ENCODE measurements at places on chromosomes 12 and 14.

GRCh38 chr12:49462083-49462744 lies 76.6 kb upstream of the KCNH3 start:
- DNase-seq = no peak

DNA sequence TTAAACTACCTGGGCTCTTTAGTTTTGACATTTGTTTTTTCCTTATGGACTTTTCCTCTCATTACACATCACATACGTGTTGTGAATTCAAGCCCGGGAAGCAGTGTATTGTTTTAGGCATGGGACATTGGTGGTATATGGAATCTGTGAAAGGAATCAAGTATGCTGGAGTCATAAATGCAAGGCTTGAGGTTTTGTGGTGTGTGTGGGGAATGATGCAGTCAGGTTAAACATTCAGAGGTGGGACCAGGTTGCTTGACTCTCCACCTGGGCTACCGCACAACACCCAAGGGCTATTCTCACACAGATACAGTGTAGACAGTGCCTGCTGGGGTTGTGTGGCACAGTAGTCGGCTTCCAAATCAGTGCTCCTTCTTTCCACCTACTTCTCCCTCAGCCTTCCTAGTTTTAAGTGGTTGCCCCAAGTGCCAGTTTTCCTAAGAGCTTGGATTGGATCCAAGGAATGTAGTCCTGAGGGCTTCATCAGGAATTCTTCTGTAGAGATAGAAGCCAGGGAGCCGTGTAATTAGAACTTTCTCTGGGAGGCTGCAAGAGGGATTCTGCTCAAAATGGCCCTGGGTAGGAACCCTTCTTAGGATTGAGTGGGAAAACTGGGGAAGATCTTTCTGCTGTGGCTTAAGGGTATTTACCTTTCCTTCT lies 243.7 kb downstream of the C12orf75 start:
- DNase-seq = no peak

DNA sequence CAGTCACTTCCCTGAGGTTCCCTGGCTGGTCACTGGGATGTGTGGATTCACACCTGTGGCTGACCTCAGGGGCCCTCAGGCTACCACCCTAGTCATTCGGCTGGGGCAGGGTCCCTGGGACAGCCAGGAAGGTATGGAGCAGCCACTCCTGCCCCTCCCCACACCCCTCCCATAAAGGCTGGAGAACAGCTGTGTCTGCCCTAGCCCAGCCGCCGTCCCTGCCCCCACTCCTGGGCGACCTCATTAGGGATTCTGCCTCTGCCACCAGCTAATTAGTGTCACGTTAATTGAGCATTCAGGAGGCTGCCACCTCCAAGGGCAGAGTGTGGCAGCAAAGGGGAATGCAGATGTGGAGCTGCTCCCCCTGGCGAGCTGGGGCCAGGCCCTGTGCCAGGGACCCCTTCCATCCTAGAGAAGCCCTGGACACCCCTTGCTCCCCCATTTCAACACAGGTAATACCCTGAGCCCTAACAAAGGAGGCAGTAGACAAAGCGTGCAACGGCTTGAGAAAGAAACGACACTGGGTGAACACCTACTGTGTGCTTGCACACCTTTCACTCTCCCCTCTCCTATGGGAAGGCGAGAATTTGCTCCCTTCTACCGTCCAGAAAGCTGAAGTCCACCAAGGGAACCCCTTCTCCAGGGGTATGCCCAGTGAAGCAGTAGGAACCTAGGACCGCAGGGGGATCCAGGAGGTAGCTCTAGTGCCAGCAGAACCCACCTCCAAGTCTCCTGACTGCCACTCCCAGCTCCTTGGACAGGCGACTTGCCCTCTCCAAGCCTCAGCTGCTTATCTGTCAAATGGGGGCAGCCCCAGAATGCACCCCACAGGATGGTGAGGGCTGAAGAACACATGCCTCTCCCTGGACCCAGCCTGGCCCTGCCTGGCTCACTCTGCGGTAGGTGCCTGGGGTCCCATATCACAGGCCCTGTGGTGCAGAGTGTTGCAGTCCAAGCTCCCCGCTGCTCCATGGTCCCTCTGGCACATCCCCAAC lies 45.1 kb downstream of the FAM222A start:
- no peak for DNase-seq

DNA sequence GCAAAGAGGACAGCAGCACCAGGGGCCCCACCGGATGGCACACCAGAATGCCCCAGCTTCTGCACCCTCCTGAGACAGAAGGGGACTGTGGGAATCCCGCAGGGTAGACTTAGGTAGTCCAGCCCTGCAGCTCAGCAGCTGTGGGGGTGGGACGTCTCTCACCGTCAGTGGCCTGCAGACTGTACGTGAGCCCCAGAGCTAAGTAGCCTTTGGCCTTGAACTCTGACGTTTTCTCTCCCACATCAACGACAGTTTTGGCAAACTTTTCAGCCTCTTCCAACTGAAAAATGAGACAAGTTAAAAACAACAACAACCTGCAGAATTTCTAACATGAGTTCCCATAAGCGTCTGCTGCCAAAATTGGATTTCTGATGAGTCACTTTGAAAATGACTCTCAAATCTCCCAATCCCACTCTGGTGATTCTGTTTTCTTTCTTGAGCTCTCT lies 161.4 kb downstream of the TTC7B start:
- no peak for DNase-seq

DNA sequence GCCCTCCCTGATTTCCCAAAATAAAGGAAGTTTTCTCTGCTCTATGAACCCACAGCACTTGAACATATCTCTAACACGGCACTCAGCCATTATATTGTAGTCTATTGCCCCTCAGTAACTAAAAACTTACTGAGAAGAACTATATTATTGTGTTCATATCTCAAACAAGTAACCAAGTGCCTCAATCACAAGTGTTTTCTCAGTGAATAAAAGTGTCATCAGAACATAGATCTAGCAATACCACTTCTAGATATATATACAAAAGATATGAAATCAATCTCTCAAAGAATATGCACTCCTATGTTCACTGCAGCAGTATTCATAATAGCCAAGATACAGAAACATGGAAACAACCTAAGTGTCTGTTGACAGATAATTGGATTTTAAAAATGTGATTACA lies 138.1 kb downstream of the NELL2 start:
- DNase-seq = no peak

DNA sequence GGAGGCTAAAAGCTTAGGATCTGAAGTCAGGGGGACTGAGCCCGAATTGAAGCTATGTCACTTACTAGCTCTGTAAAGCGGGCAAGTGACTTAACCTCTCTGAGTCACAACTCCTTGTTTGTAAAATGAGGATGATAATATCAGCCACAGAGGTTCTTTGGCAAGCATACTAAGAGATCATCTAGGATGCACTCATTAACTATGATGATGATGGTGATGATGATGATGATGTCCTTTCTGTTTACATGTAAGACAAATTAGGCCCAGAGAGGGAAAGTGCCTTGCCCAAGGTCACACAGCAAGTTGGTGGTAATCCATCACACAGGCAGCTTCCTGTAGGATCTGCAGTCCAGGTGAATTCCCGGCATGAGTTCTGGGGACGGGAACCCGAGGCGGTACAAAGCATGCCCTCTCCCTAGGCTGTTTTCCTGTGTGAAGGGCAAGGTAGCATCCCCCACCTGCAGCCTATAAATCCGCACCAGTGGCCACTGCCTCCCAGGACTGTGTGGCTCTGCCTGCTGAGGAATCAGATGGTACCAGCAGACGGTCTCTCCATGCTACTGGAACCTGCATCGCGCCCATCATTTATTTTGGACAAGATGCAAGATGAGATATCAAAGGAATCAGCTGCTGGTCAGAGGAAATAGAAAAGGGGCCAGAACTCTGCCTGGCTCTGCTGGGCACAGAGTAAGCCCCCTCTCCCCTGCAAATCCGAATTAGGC lies 55.2 kb downstream of the MAP1LC3B2 start:
- no peak for DNase-seq

DNA sequence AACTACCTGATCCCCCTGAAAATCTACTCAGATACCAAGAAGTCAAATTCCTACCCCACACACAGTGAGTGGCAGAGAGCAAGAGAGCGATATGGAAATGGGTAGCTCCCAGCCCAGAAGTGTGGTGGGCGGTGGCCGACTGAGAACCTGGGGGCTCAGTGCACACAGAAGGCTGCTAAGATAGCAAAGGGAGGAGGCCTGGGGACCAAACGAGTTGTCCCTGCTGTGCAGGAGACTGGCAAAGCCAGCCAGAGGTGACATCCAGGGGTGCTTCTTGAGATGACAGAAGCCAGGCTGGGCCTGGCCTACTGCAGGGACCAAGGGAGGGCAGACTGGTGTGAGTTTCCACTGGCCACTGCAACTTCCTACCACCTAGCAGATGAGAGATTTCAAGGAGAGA lies 52.9 kb downstream of the VWF start:
- no peak for DNase-seq

GRCh38 chr12:82866946-82867345 lies 180.2 kb downstream of the TMTC2 start:
- DNase-seq = no peak

DNA sequence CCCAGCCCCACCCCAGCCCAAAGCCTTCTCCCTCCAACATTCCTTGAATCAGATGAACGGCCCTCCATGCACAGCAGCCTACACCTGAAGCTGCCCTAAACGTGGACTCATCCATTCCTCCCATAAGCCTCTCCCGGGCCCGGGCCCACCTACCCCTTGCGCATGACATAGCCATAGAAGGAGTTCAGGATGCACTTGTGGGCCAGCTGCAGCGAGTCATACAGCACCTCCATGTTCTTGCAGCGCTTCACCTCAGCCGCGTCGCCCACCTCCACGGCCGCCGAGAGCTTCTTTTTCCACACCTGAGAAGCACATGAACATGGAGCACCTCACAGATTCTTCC lies 22.0 kb downstream of the POLE start:
- DNase-seq = no peak

- no peak for DNase-seq
These were observed 42.9 kb downstream of the WSCD2 start for GRCh38 chr12:108172033-108172432.

GRCh38 chr14:85554106-85554505 lies 24.2 kb downstream of the FLRT2 start:
- DNase-seq = no peak

- peak; percentile 81 for DNase-seq
These were observed 58.2 kb upstream of the BEGAIN start for GRCh38 chr14:100645196-100645981.

GRCh38 chr12:51409846-51410245 lies 14.8 kb upstream of the SLC4A8 start:
- no peak for DNase-seq

DNA sequence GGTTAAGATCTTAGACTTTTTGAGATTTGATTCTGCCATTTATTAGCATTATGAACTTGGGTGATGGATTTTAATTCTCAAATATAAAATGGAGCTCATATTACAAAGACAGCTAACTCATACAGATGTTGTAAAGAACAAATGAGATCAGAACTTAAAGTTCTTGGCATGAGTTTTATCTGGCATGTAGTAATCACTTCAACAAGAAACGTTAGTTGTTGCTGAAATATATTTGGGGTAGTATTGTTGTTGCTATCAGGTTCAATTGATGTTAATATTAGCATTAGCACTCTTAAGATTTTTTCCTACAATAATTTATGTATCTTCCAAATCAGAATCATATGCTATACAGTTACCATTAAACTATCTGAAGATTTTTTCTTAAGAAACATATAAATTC lies 71.0 kb downstream of the SLC6A15 start:
- DNase-seq = no peak

GRCh38 chr14:34124585-34124984 lies 173.7 kb upstream of the EGLN3 start:
- no peak for DNase-seq

GRCh38 chr12:104122298-104122697 lies 15.7 kb downstream of the NFYB start:
- no peak for DNase-seq

DNA sequence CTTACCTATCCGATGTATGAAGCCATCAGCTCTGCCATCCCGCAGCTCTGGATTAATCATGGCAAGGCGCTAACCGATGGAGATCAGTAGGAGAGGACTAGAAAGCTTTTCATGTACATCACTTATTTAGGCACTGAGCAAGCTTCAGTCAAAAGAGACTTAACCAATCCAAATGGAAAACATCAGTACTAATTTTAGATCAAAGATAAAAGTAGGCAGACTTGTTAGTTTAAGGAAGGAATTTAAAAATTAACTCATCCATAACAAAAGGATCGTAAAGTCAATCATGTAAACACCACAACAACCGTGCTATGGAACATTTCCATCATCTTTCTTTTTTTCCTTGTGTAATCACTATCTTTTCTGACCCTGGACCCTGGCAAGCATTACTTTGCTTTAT lies at the start of gene CLEC2A:
TSS of gene CLEC2A (minus strand) at position 101 of the 400 bp plus-strand sequence. CDS start at position 60, 41 bp downstream.
- DNase-seq = no peak

GRCh38 chr12:62813031-62813829 lies 121.7 kb downstream of the PPM1H start:
- no peak for DNase-seq

DNA sequence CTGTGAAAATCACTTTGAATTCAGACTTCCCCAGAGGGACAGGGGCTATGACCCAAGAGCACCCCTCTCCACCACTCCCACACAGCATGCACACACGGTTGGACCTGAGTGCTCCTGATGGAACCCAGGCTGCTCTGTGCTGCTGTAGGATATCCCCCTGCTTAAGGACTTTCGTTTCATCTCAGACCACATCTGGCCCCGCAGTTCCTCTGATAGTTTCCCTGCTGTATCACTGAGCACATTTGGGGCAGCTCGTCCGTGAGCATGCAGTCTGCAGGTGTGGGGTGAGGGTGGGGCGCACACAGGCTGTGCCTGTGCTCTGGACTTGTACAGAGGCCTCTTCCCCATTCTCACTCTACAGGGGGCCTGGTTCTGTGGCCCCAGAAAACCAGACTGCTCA lies 345.2 kb upstream of the FKBP4 start:
- no peak for DNase-seq

GRCh38 chr12:46788072-46788887 lies 37.5 kb downstream of the SLC38A4 start:
- DNase-seq = no peak

DNA sequence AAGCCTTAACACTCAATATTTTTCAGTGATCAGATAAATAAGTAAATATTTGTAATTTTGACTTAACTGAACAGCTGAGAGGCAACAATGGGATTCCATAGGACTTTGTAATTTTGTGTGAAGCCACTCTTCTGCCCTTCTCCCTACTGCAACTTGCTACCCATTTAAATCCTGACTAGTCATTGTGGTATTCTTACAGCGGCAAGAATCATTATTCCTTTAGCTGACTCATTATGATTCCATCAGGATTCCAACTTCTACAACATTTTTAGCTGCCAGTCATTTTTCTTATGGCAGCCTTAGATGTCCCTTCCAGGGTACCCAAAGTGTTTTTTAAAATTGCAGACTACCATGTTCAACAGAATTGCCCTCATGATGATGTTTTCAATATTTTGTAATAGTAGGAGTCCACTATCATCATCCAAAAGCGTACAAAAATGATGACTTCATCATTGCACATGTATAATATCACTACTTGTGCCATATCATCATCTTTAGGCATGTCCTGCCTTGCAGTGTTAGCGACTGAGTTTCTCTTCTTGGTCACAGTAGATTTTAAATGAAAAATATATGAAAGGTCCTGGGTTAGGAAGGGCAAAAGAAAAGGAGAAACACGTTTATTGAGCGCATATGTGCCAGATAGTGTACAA lies 5.1 kb upstream of the MAGOHB start:
- DNase-seq = no peak

DNA sequence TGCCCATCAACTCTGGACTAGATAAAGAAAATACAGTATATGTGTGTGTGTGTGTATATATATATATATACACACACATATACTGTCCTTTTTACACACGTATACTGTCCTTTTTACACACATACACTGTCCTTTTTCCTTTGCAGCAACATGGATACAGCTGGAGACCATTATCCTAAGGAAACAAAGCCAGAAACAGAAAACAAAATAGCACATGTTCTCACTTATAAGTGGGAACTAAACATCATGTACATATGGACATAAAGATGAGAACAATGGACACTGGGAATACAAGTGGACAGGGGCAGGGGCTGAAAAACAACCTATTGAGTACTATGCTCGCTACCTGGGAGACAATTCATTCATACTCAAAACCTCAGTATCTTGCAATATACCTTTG lies 23.7 kb downstream of the VDR start:
- DNase-seq = no peak
